ENCODE measurements at places on chromosomes 16 and 17.

DNA sequence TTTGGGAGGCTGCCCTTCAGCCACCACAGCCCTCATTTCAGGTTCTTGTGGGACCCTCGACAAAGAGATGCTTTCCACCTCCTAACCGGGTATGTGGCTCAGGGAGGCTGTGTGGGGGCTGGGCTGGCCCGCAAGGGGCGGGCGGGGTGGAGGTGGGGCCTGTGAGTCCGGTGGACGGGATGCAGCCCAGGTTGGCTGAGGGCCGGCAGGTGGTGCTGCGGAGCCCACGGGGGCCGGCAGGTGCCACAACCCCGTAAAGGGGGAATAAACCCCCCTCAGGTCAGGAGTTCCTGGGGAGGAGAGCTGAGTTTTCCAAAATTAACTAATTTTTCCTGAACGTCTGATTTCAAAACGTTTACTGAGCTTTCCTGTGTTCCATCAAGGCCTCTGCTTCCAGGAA, 4.9 kb upstream of the CIAO3 start:
- no peak for DNase-seq

GRCh38 chr16:67396159-67397035, 3.1 kb upstream of the TPPP3 start:
- no peak for DNase-seq

GRCh38 chr17:52110923-52111581, 47.5 kb downstream of the CA10 start:
- DNase-seq, result no peak

GRCh38 chr17:37047631-37048104, 98.9 kb downstream of the AATF start:
- peak; percentile 77 for DNase-seq

- peak; percentile 83 for DNase-seq
Measured at GRCh38 chr16:89581861-89582563, 6.5 kb downstream of the CPNE7 start.

DNA sequence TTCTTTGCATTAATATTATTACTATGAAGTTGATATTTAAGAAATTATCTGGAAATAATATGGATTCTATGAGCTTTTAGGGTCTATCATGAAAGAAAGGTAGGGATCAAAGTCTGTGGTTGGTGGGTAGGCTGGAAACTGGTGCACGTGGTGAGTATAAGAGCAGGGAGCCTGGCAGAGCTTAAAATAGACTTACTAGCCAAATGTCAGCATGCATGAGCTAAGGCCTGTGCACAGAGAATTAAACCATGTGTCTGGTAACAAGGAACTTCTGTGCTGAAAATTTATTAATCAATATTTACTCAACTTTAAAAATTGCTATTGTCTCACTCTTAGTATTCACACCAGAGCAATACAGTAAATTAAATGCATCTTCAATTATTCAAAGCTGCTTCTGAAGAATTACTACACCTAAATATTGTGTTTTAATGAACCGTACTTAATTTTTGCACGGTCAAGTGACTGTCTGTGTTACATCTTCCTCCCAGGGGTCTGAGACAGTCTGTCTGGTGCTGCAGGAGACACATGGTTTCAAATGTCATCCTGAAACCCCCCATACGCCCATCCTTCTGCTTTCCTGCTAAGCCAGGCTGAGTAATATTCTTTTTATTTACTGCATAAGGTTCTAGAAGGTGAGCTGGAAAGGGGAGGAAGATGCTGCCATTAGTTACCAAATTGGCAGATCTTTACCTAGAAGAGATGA, 161.0 kb upstream of the NLRP1 start:
- no peak for DNase-seq

GRCh38 chr17:69912805-69913204, 162.2 kb upstream of the KCNJ16 start:
- no peak for DNase-seq

DNA sequence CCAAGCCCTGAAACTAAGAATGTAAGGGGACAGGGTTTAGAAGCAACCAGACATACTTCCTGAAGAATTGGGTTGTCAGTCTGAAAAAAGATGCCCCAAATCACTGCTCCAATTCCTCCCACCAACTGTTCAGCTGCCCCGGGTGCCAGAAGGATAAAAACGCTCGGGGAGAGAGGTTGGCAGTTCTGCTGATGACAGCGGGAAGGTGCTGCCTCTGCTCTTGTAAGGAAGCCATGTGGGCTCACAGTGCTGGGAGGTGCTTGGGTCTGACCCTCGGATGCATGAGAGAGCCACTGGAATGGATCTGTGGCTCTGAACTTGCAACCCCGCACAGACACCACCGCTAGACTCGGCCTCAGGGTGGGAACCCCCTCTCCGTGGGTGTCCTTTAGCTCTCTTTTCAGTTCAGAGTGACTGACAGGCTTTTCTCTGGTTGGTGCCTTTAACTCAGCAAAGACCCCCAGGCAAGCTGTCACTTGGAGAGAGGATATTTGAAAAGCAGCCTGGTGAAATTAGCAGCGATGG, 364.8 kb upstream of the RBFOX1 start:
- no peak for DNase-seq

GRCh38 chr17:266219-266618, 84.8 kb upstream of the DOC2B start:
- DNase-seq, result peak; percentile 37

DNA sequence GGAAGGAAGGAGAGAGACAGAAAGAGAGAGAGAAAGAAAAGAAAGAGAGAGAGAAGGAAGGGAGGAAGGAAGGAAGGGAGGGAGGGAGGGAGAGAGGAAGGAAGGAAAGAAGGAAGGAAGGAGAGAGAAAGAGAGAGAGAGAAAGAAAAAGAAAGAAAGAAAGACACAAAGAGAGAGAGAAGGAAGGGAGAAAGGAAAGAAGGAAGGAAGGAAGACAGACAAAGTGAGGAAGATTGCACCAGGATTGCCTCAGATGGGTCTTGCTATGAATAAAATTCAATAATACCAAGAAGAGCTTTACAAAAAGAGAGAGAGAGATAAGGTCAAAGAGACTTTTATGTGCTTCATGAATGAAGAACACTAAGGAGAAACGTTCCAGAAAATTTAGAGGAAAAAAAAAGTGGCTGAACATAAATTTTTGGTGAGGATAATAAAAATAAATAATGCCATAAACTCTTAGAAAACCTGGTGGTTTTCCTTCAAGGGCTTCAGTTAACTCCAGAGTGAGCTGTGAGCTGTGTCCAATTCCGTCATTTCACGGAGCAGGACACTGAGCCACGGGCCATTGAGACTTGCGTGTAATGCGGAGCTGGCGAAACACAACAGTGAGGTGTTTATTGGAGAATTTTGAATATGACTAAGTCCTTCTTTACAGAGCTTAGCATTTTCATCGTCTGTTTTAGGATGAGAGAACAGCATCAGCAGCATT, 72.7 kb upstream of the TNRC6C start:
- no peak for DNase-seq

- peak; percentile 96 for DNase-seq
Measured at GRCh38 chr17:38606646-38607611, 1.2 kb upstream of the SRCIN1 start.

DNA sequence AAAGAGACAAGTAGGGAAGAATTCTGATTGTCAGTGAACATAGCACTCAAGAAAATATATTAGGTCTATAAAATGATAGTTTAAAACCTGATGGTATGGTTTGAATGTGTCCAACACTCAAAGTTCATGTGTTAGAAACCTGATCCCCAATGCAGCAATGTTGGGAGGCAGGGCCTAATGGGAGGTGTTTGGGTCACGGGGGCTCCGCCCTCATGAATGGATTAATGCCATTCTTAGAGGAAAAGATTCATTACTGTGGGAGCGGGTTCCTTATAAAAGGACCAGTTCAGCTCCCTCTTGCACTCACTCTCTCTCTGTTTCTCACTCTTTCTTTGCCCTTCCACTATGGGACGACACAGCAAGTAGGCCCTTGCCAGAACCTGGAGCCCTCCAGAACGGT, 41.5 kb upstream of the SLC47A1 start:
- DNase-seq, result no peak

DNA sequence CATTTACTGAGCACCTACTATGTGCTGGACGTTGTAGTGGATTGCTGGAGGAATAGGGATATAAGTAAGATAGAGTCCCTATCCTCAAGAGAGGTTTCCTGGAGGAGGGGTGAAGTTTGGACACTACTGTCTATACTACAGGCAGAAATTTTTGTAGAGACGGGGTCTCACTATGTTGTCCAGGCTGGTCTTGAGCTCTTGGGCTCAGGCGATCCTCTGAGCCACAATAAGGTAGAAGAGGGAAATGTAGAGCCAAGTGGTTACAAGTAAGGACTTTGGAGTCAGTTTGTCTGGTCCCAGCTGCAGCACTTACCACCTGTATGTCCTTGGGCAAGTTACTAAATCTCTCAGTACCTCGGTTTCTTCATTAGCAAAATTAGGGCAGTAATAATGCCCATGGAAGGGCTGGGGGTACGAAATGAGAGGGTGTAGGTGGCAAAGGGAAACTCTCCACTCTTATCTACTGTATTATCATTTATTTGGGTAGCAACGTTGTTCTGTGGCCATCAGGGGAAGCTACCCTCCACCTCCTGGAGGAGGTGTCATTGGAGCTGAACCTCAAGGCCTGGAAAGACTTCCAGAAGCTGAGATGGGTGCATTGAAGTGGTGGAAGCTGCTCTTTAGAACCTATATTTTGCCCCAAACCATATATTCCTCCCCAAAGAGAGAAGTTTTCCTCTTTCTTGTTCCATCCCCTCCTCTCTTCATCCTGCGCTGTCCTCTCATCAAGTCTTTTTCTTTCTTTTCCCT, 34.9 kb upstream of the DHX8 start:
- DNase-seq, result no peak

DNA sequence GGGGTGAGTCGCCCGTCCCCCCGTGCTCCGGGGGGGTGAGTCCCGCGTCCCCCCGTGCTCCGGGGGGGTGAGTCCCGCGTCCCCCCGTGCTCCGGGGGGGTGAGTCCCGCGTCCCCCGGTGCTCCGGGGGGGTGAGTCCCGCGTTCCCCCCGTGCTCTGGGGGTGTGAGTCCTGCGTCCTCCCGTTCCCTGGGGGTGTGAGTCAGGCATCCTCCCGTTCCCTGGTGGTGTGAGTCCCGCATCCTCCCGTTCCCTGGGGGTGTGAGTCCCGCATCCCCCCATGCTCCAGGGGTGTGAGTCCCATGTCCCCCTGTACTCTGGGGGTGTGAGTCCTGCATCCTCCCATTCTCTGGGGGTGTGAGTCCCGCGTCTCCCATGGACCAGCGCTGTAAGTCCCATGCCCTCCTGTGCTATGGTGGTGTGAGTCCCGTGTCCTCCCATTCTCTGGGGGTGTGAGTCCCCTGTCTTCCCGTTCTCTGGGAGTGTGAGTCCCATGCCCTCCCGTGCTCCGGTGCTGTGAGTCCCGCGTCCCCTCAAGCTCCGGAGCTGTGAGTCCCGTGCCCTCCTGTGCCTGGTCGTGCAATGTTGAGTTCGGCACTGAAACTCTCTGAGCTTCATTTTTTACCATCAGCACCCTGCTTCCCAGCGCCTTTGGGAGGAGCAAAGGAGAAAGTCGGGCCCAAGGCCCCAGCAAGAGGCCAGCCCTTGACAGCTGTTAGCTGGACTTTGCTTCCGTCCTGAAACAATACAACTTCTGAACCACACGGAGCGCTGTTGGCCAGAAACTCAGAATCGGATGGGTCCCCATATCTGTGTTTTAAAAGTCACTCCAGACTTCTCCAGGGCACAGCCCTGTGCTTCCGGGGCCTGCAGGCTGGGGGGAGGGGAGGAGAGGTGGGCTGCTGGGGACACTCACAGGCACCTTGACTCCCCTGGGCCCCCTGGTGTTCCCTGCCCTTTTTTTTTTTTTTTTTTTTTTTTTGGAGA, 11.5 kb upstream of the ZC3H18 start:
- peak; percentile 72 for DNase-seq

- peak; percentile 48 for DNase-seq
Measured at GRCh38 chr17:51435171-51435552, 174.8 kb downstream of the UTP18 start.

DNA sequence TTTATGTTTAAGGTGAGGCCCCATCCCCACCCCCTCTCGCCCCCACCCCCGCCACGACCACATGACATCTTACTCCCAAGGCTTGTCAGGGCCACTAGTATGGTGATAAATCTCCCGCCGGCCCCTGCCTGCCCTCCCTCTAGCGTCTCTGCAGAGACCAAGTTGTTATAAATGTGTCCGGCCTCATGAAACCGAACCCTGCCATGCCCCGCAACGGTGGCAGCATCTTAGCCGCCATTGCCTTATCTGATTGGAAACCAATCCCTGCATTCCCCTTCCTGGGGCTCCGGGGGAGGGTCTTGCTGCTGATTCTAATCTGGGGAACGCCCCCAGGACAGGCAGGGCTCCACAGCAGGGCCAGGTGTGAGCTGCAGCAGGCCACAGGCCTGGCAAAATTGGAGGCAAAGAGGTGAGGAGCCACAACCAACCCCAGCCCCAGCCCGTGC, 352.4 kb downstream of the C16orf95 start:
- DNase-seq, result no peak

GRCh38 chr17:62987136-62987535, 21.1 kb downstream of the TANC2 start:
- DNase-seq, result no peak

DNA sequence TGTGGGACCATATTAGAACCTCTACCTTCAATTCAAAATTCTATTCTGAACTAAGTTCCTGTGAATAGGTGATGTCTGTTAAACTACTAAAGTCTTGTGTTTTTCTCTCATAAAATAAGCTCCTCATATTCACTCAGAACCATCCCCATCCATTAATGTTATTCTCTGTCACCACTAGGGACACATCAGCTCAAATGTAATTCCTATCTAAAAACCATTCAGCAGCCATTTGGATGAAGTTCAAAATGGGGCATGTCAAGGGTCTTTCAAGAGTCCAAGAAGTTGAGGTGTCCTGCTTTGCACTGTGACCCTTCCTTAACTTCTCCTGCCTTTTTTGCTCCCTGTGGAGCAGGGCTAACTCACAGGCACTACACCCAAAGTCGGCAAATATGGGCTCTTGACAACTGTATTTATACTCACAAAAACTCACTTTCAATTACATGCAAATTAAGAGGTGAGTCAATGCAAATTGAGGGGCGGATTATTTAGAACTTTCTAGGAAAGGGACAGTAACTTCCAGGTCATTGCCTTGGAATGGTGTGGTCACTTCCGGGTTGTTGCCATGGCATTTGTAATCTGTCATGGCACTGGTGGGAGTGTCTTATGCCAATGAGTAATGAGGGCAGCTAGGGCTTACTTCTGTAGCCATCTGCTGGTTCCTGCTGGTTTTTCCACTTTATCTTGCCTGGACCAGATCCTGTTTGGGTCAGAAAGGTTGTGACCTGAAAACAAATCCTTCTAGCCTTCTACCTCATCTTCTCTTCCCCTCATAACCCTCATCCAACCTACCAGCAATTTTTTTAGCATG, 128.2 kb upstream of the COX10 start:
- no peak for DNase-seq

DNA sequence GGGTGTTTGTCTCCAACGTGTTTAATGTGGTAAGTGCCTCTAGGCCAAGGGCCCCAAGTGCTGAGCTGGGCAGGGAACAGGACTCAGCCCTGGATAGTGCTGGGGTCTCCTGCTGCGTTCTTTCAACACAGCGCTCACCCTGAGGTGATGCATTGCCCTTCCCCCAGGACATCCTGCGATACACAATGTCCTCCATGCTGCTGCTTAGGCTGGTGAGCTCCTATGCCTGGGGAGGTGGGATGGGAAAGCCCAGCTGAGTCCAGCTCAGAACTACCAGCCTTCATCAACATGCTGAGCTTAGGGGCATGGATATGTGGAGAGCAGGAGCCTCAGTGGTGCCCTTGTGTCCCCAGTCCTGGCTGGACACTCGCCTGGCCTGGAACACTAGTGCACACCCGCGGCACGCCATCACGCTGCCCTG, 563 bp downstream of the ZACN start:
- no peak for DNase-seq

- DNase-seq, result peak; percentile 70
Measured at GRCh38 chr16:88599092-88599733, 29.0 kb downstream of the ZC3H18 start.

GRCh38 chr16:81500833-81501521, 56.4 kb downstream of the CMIP start:
- no peak for DNase-seq
